ENCODE measurements at places on chromosomes 7 and 10. TPM values are rescaled to one million over a fixed set of nuclear protein-coding genes. Genes with fewer than 3 reads are reported as not detected.

GDF2 gene
- total RNA-seq = not detected

DNA sequence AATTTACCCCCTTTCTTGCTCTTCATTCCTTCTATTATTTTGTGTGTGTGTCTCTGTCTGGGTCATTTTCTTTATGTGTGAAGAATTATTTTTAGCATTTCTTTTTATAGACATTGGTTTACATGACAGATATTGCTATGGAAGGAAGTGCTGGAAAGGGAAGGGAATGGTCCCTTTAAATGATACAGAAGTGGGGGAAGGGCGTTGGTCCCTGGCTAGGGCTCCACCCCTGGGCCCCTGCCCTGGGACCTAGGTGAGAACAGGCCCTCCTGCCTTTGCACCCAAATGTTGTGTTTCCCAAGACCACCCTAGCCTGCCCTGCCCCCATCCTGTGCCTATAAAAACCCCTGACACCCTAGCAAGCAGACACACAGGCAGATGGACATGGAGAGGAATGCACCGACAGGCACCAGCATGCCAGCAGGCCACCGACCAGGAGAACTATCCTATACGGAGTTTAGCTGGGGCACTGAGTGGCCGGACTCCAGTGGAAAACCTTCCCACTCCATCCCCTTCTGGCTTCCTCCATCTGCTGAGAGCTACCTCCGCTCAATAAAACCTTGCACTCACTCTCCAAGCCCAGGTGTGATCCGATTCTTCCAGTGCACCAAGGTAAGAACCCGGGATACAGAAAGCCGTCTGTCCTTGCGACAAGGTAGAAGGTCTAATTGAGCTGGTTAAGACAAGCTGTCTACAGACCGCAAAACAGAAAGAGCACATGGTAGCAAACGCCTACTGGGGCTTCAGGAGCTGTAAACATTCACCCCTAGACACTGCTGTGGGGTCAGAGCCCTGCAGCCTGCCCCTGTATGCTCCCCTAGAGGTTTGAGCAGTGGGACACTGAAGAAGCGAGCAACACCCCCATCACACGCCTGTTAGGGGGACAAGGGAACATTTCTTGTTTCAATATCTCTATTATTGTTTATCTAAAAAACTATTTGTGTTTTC, 515.7 kb downstream of the SORCS1 start:
- H3K4me1 ChIP-seq = no peaks in the 10 kb centered on the region
- H3K36me3 ChIP-seq = no peaks in the 10 kb centered on the region
- no peak overlapping the region for H3K27ac ChIP-seq
- H3K27me3 ChIP-seq = no peaks in the 10 kb centered on the region
- DNase-seq = no peak

DNA sequence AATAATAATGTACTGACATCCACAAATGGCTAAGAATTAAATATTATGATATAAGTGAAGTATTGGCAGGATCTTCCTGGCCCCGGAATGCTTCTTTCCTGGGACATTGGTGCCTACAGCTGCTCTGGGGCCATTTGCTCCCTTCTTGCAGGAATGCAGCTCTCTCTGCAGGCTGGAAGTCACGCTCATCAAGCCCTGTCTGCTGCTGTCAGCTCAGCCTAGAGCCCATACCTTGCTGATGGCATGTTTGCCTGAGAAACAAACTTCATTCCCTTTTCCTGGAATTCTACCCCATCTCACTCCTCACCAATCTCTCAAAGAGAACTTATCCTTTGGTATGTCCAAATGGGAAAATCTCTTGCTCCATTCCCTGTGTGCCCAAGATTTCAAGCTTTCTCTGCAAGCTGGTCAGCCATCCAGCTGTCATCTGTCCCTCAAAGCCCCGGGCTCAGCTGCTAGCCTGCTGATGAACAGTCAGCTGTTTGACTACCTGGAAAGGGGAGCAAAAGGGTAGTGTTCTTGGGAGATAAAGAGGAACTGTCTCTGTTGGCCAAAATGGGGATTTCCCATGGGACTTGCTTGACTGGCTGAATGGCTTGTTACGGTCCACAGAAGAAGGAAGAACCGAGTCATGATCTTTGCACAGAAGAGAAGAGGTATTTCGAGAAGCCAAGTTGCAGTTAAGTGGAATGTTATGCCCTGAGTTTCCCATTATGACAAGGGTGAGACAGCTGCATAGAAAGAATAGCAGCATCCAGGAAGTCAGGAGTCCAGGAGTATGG, 12.0 kb upstream of the RASSF4 start:
- no peaks in the 10 kb centered on the region for H3K27me3 ChIP-seq
- 0 out of 2 replicates have a peak, but pooled peaks cover 4% of the 10 kb centered on the region for H3K36me3 ChIP-seq
- H3K4me3 ChIP-seq = no peak overlapping the region

DNA sequence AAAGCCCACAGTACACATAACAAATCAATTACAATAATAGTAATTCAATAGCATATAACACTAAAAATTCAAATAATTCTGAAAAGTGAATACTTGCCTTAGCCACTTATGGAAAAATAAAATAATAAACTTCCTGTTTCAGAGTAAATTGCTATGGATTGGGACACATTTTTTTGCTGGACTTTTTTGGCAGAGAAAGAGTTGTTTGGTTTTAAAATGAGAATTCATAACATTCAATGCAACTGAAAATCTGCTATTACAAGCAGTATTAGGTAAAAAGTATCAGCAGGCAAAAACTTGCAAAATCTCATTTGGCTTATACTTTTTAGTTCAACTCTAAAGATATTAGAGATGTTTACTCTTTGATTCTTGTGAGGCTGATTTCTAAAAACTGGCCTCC, 141.7 kb downstream of the NRCAM start:
- no peaks in the 10 kb centered on the region for H3K36me3 ChIP-seq
- DNase-seq = no peak
- no peaks in the 10 kb centered on the region for H3K4me1 ChIP-seq
- no peak overlapping the region for H3K27ac ChIP-seq
- no peak overlapping the region for H3K4me3 ChIP-seq

ASAH2B gene
- total RNA-seq = 9.4 TPM

CDH23 gene
- total RNA-seq = 1.0 TPM

SHH gene
- 4.7 TPM for total RNA-seq

- no peak for DNase-seq
- no peaks in the 10 kb centered on the region for H3K4me1 ChIP-seq
- H3K36me3 ChIP-seq = no peaks in the 10 kb centered on the region
- H3K4me3 ChIP-seq = no peak overlapping the region
- H3K27ac ChIP-seq = no peak overlapping the region
- no peaks in the 10 kb centered on the region for H3K27me3 ChIP-seq
Measured at GRCh38 chr7:41476460-41476803, 226.5 kb downstream of the INHBA start.

GRCh38 chr10:36880898-36881297, 244.5 kb upstream of the ANKRD30A start:
- H3K4me3 ChIP-seq = no peak overlapping the region
- H3K4me1 ChIP-seq = no peaks in the 10 kb centered on the region
- H3K36me3 ChIP-seq = no peaks in the 10 kb centered on the region
- H3K27me3 ChIP-seq = no peaks in the 10 kb centered on the region
- H3K27ac ChIP-seq = no peak overlapping the region

GRCh38 chr10:132296666-132297443, 10.9 kb downstream of the STK32C start:
- H3K27me3 ChIP-seq = no peaks in the 10 kb centered on the region
- H3K27ac ChIP-seq = no peak overlapping the region
- DNase-seq = no peak
- no peaks in the 10 kb centered on the region for H3K4me1 ChIP-seq
- no peaks in the 10 kb centered on the region for H3K36me3 ChIP-seq
- no peak overlapping the region for H3K4me3 ChIP-seq

DNA sequence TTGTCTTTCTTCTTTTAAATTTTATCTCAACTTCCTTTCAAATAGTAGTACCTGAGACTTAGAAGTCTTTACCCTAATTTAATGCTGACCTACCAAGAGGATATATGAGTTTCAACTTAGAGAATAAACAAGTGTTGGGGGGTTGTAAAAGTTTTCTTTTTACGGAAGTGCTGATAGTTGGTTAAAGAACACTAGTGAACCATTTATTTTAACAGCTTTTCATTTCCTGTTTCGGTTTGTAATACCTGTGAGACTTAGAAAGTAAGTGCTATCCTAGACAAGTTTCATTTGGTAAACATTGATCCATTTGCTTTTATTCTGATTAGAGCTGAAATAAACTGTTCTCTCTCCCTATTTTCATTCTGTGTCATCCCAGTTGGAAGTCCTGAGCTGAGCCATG, 683.1 kb upstream of the SORCS1 start:
- H3K36me3 ChIP-seq = no peaks in the 10 kb centered on the region
- DNase-seq = no peak
- H3K4me3 ChIP-seq = no peak overlapping the region
- H3K4me1 ChIP-seq = no peaks in the 10 kb centered on the region

MTURN gene
- total RNA-seq = 2.2 TPM

PIP gene
- not detected for total RNA-seq

GRCh38 chr10:16909271-16909767, 92.1 kb upstream of the RSU1 start:
- no peak for DNase-seq
- no peak overlapping the region for H3K4me3 ChIP-seq
- no peaks in the 10 kb centered on the region for H3K27me3 ChIP-seq
- H3K27ac ChIP-seq = no peak overlapping the region
- H3K4me1 ChIP-seq = 0 out of 2 replicates have a peak, but pooled peaks cover 4% of the 10 kb centered on the region
- no peaks in the 10 kb centered on the region for H3K36me3 ChIP-seq

SPDYE9 gene
- not detected for total RNA-seq

GRCh38 chr7:137381045-137381444, 37.5 kb upstream of the PTN start:
- no peak overlapping the region for H3K4me3 ChIP-seq
- no peak overlapping the region for H3K27ac ChIP-seq
- H3K4me1 ChIP-seq = no peaks in the 10 kb centered on the region
- H3K27me3 ChIP-seq = no peaks in the 10 kb centered on the region
- no peaks in the 10 kb centered on the region for H3K36me3 ChIP-seq

DNA sequence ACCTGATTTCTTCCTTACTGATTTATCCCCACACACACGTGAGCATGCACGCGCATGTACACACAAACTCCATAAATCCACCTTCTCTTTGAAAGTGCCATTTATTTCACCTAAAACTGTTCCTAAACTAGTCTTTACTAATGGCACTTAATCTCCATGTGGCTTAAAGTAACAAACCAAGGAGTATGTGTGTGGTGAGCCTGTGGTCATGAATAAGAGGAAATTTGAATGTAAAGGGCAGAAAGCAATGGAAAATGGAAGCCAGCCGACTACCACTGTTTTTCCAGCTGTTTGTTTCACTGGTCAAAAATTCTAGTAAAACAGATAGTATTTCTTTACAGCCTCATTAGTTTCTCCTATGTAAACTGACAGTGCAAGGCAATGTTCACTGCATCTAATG, 23.8 kb downstream of the SEMA3C start:
- no peaks in the 10 kb centered on the region for H3K36me3 ChIP-seq
- 0 out of 2 replicates have a peak, but pooled peaks cover 3% of the 10 kb centered on the region for H3K4me1 ChIP-seq
- no peaks in the 10 kb centered on the region for H3K27me3 ChIP-seq
- H3K27ac ChIP-seq = no peak overlapping the region
- DNase-seq = no peak
- no peak overlapping the region for H3K4me3 ChIP-seq

FEZF1 gene
- total RNA-seq = not detected

DNA sequence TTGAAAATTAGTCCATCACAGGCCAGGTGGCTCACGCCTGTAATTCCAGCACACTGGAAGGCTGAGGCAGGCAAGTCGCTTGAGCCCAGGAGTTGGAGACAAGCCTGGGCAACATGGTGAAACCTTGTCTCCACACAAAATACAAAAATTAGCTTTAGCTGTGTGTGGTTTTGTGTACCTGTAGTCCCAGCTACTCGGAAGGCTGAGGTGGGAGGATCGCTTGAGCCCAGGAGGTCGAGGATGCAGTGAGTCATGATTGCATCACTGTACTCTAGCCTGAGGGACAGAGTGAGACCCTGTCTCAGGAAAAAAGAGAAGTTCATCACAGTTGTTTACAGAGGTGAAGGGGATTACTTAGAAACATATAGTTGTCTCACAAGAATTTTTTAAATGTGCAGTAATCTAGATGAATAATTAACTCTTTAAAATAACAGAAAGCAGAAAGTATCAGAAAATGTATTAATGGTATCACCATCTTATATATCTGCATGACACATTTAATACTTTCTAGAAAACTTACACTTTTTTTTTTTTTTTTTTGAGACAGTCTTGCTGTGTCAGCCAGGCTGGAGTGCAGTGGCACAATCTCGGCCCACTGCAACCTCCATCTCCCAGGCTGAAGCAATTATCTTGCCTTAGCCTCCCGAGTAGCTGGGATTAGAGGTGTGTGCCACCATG, 8.9 kb downstream of the LCOR start:
- H3K27me3 ChIP-seq = no peaks in the 10 kb centered on the region
- H3K36me3 ChIP-seq = no peaks in the 10 kb centered on the region
- peaks cover 41% of the 10 kb centered on the region for H3K4me1 ChIP-seq
- no peak overlapping the region for H3K27ac ChIP-seq
- DNase-seq = peak; percentile 56

DNA sequence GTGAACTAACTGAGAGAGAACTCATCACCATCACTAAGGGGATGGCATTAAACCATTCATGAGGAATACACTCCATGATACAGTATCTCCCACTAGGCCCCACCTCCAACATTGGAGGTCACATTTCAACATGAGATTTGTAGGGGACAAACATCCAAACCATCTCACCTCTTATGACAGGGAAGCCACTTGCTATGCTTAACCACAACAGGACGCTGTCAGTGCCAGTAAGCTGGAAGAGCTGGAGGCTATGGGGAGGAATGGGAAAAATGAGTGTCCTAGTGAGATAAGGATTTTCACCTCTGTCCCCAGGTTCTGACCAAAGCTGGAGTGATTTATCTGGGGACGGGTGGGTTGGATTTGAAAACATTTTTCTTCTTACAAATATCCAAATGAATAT, 17.6 kb downstream of the PLCE1 start:
- H3K27ac ChIP-seq = no peak overlapping the region
- H3K36me3 ChIP-seq = peaks cover 7% of the 10 kb centered on the region
- peaks cover 50% of the 10 kb centered on the region for H3K4me1 ChIP-seq
- H3K27me3 ChIP-seq = no peaks in the 10 kb centered on the region
- DNase-seq = no peak

MMD2 gene
- not detected for total RNA-seq

ANKRD30A gene
- not detected for total RNA-seq

DNA sequence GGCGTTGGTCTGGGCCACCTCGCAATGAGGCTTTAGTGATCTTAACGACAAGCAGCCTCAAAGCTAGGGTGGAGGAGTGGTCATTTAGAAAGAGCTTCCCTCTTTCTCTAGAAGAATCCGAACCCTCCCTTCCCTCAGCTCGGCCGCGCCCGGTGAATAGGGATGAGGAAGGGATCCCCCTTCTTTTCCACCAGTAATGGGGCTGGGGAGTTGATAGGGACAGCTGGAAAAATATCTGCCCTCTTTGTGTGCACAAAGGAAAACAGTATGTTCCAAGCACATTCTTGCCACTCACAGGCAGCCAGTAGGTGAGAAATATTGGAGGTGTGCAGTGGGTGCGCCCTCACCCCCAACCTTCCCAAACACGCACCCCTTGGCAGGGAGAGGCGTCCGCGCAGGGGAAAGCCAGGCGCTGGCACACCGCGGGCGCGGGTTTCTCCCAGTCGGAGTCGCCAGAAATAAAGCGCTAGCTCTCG, 6.5 kb downstream of the DLX5 start:
- H3K4me3 ChIP-seq = no peak overlapping the region
- no peaks in the 10 kb centered on the region for H3K4me1 ChIP-seq
- no peaks in the 10 kb centered on the region for H3K36me3 ChIP-seq
